ENCODE measurements at places on chromosomes 7 and 10. TPM values are rescaled to one million over a fixed set of nuclear protein-coding genes. Genes with fewer than 3 reads are reported as not detected.

Gene PTN
- 40.0 TPM for total RNA-seq

Gene NEUROG3
- total RNA-seq = not detected

Gene LRRC61
- total RNA-seq = 10.2 TPM

Gene GPR15LG
- not detected for total RNA-seq

Gene LIPN
- not detected for total RNA-seq

Gene ZNF746
- total RNA-seq = 22.8 TPM

Gene MMD2
- 0.47 TPM for total RNA-seq

Gene PLPP4
- 2.6 TPM for total RNA-seq

Gene ASB15
- total RNA-seq = not detected

Gene ACTA2
- total RNA-seq = 4.3 TPM

Gene CXCL12
- 2.2 TPM for total RNA-seq

Gene STRIP2
- 3.3 TPM for total RNA-seq

Gene PTPRN2
- total RNA-seq = 49.0 TPM

Gene PCLO
- total RNA-seq = 17.4 TPM

Gene CNNM1
- 0.10 TPM for total RNA-seq

Gene ENKUR
- not detected for total RNA-seq

Gene SLC37A3
- 84.5 TPM for total RNA-seq

Gene TAS2R3
- 1.6 TPM for total RNA-seq

Gene CALML5
- total RNA-seq = not detected

Gene KNDC1
- total RNA-seq = 7.4 TPM

Gene GSTO2
- 2.0 TPM for total RNA-seq

Gene CARD11
- total RNA-seq = 1.4 TPM

Data from glutamatergic neuron (in vitro differentiated cells).